ENCODE measurements at places on chromosomes 2 and 18.

DNA sequence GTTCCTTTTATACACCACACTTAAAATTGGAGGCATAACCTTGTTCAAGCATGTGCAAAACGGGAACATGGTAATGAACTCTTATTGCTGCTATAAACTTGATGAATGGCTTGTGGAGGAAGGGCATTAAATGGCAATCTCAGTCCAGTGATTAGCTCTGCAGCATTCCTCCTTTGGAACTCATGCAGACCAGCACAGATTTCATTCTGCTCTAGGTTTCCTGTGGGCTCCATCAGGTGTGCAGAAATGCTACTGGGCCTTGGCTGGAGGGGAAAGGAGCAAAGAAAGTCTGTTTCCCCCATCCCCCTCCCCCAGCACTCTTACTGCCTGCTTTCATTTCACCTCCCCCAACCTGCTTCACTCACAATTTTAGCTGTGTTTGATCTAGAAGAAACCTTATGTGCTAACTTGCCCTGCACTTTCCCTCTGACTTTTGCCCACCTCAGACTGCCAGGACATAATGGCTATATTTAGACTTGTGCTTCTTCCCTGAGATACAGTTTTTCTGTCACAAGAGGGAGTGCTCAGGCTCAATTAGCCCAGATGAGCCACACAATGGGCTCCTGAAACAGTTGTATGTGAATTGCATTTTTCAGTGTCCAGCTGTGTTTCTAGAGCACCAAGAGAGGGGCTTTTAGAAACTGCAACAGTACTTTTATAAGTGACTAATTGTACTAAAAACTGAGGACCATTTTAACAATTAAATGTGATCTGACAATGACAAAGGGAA, 109.8 kb downstream of the FSHR start:
- DNase-seq: no peak

- no peak for DNase-seq
These were observed 37.2 kb upstream of the BIN1 start for GRCh38 chr2:127143841-127144782.

DNA sequence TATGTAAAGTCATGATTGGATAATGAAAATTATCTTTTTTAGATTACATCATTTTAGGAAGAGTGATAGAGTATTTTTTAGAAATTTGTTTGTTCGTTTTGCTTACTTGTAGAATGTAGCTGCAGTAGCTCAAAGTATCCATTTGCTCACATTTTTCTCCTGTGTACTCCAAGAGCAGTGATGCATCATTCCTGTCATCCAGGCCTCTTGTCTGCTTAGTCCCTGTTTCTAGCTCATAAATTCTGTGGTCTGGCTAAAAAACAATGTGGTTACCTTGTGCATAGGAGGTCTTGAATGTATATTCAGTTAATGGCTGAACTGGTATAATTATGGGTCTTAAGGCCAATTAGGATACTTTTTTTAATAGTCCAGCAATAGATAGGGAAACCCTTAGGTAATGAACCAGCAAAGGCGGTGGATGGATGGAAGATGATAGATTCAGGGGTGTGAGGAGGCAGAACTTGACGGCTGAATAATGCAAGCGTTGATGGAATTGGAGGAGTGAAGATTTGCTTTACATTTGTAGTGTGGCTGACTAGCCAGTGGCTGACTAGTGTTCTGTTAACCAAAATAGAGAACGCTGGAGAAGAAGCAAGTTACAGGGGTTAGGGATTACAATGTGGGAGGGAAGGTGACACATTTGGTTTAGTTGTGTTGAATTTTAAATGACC, 145.0 kb downstream of the ZNF407 start:
- peak; percentile 92 for DNase-seq

DNA sequence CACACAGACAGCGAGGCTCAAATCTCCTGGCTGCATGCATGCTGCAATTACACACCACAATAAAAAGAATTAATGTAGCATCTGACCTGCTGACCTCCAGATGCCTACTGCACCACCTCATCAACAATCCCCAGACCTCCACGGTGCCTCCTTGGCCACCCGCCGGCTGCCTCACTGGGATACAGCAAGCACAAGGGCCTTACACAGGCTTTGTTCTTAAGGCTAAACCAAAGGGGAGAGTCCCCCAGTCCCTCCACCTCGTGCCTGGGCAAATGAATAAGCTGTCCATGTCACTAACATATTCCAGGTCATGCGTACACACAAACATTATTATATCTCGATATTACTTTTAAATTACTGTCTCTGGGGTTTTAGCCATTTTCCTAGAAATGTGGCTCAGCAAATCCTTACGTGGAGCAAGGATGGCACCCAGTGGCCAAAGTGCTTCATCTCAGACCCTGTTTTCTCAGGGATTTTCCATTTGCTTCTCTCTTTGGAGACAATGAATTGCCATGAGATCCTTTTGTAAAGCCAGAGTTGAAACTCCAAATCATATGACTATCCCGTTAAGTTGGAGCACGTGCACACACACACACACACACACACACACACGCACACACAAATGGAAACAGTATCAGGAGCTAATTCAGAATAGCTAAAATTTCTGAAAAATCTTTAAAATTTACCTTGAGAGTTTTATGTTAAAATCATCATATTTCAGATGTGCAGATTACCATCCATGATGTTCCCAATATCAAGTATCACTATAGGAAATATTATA, 313.8 kb downstream of the PDE11A start:
- DNase-seq: peak; percentile 77

DNA sequence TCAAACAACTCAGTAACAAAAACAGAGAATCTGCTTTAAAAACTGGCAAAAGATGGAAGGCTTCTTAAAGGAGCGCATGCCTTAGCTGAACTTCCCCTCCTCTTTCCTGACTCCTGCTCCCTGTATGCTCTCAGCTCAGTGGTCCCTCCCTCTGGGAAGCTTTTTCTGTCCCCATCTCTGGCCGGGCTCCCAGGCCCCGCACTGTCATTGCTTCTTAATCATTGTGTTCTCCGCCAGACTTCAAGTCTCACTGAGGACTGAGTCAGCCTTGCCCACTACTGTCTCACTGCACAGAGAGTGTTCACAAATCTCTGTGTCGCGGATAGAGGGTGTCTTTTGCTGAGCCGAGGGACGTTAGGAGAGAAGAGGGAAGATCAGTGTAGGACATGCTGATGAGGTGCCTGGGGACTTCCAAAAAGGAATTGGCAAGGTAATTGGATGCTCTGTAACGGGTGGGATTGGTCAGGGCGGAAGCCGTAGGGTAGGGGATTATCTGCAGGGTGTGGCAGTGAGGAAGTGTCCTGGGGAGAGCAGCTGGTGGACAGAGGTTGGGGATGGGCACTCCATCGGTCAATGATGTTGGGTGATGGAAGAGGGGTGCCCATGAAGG, 16.2 kb downstream of the TOGARAM2 start:
- peak; percentile 14 for DNase-seq

- peak; percentile 0 for DNase-seq
These were observed 12.2 kb downstream of the TM4SF20 start for GRCh38 chr2:227366769-227367426.

- peak; percentile 53 for DNase-seq
These were observed 123.5 kb downstream of the FIGN start for GRCh38 chr2:163612332-163612731.

GRCh38 chr2:112483831-112484230, 1.9 kb downstream of the TTL start:
- DNase-seq: no peak

GRCh38 chr2:110869472-110870446, 137.4 kb downstream of the ACOXL start:
- peak; percentile 78 for DNase-seq
